ENCODE measurements at places on chromosomes 2 and 18. TPM values are rescaled to one million over a fixed set of nuclear protein-coding genes. Genes with fewer than 3 reads are reported as not detected.

DNA sequence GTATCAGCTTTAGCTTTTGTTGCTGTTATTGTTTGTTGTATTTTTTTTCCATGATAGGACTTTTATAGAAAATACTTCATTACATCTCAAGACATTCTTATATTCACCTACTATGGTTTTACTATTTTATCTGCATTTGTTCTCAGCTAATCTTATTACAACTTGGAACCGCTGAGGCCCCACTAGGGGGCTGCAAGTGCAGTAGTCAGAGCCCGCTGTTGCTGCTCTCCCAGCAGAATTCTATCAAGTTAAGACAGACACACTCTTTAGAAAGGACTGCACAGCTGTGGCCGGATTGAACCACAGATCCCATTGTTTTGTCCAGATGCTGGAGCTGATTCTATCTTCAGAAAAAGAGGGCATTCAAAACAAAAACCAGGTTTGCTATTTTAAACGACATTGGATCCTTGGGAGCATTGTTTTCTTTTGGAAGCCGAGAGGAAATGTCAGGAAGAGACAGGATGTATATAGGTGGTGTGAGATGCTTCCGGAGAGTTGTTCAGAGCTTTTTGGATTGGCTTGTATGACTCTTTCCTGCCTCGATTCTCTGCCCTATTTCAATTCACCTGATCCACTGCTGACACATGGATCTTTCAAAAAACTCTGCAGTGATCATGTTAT, 105.7 kb upstream of the GAREM1 start:
- no peaks in the 10 kb centered on the region for H3K27me3 ChIP-seq
- H3K4me1 ChIP-seq, result no peaks in the 10 kb centered on the region
- no peak overlapping the region for H3K4me3 ChIP-seq
- peak; percentile 4 for DNase-seq

- DNase-seq, result no peak
- no peaks in the 10 kb centered on the region for H3K27me3 ChIP-seq
- no peaks in the 10 kb centered on the region for H3K4me1 ChIP-seq
- H3K27ac ChIP-seq, result no peak overlapping the region
Observed at GRCh38 chr18:13382366-13382953, 163.9 kb downstream of the LDLRAD4 start.

The TNFRSF11A gene
- total RNA-seq, result 0.08 TPM

DNA sequence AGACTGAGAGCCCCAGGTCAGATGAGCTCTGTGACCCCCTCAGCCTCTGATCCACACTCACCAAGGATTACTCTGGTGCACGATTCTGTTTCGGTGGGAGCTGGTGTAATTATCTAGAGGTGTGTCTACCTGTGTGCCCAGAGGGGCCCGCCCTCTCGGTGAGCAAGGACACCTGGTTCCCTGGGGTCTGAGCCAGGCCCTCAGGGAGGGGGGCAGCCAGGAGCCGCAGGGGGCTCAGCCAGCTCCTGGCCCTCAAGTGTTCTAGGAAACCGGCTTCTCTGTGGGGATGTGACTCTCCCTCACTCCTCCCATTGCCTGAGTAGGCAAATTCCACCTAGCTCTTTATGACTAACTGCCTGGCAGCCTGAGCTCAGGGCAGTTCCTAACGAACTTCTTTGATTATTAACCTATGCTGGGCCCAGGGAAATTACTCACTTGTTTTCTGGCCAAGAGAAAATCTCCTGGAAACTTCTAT, 17.4 kb downstream of the AGAP1 start:
- no peaks in the 10 kb centered on the region for H3K36me3 ChIP-seq
- peaks cover 11% of the 10 kb centered on the region for H3K4me1 ChIP-seq
- H3K27ac ChIP-seq, result no peak overlapping the region
- H3K4me3 ChIP-seq, result no peak overlapping the region
- no peak for DNase-seq

GRCh38 chr2:33383855-33384598, 92.4 kb upstream of the RASGRP3 start:
- peaks cover 7% of the 10 kb centered on the region for H3K4me1 ChIP-seq
- no peak overlapping the region for H3K4me3 ChIP-seq
- no peak overlapping the region for H3K27ac ChIP-seq
- no peaks in the 10 kb centered on the region for H3K27me3 ChIP-seq

DNA sequence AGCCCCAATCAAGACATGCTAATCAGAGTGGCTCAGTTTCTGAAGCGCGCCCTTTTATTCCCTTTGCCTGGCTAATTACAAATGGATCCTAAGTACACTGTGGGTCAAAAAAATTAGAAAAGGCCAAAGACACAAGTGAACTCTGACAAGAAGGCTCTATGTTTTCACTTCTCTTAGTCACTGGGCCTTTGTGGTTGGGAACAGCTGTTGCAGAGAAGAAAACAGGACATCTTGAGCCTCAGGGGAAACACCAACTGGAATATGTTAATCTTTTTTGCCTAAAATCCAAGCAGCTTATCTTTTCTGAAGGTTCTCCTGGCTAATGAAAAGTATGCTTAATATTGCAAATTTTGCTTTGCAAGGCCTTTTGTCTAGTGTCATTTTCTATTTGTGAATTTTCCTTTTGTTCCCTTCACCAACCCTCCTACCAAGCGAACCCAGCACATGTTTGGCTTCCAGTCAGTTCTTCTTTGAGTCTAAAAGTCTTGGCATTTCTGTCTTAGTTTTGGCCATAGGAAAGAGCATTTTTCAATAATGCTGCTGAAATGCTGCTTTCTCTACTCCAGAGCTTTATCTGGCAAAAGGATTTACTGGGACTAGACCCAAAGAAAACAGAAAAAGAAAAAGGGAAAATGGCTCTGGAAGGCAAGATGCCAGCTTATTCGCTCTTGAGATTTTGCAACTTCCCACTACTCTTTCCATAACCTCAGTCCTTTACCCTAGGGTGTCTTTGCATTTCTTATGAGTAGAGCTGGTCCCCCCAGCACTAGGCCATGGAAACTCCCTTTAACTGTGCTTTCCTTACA, 440.2 kb upstream of the ST6GAL2 start:
- no peaks in the 10 kb centered on the region for H3K36me3 ChIP-seq
- H3K4me3 ChIP-seq, result no peak overlapping the region
- peak; percentile 92 for DNase-seq
- peak overlapping the region; percentile 92 for H3K27ac ChIP-seq
